ENCODE measurements at places on chromosomes 4 and X.
A peak's percentile ranks its signal among the peaks of the same experiment; 100 is the strongest.

DNA sequence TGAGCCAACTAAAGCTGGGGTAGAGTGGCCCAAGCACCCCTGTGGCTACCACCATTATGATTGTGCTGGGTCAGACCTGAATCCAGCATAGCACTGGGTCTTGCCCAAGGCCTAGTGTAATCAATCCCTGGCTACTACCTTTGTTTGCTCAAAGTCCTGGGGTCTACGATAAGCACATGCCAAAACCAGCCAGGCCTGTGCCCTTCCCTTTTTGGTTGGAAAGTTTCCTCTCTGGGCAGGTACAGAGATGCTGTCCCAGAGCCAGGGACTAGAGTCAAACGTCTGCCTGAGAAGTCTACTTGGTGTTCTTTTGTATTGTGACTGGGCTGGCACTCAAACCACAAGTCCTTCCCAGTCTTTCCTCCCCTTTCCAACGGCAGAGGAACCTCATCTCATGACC is 371.5 kb upstream of the MAGEC2 start:
- no peak for DNase-seq

DNA sequence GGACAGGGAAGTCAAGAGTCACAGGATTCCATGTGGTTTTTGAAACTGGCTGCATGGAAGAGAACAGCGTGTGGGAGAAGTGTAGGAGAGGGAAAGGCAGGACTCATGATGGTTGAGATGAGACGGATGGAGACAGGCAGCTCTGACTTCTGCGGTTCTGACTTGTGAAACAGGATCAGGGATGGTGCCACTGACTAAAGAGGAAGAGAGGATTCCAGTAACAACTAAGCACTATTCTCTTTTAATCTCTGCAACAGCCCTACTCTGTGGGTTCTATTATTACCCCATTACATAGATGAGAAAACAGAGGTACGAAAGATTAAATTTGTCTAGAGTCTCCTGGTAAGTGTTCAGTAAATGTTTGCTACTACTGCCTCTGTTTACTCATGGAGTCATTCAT is 156.3 kb downstream of the CBR4 start:
- DNase-seq = no peak

DNA sequence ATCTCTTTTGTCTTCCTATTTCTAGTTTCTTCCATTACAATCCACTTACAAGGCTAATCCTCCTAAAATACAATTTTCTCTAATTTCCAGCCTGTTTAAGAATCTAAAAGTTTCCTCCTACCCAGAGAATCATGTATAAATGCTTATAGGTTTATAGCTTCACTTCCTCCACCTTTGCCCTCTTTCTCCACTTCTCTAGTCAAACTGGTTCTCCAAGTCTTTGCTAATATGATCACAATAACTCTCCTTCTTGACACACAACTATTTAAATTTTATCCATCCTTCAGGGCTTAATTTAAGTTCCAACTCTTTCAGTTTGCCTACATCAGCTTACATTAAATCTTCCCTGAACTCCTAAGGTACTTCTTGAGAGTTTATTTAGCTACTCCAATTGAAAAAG is 69.2 kb downstream of the RPS6KA6 start:
- no peak for DNase-seq

DNA sequence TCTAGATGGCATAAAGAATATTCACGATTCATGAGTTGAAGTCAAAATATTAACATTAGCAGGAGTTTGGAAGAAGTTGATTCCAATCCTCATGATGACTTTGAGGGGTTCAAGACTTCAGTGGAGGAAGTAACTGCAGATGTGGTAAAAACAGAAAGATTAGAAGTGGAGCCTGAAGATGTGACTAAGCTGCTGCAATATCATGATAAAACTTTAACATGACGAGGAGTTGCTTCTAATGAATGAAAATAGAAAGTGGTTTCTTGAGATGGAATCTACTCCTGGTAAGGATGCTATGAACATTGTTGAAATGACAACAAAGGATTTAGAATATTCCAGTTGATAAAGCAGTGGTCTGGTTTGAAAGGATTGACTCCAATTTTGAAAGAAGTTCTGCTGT is 70.1 kb upstream of the TMLHE start:
- no peak for DNase-seq

GRCh38 chrX:46642145-46642544 is 68.6 kb downstream of the CHST7 start:
- peak; percentile 42 for DNase-seq

- peak; percentile 10 for DNase-seq
Observed at GRCh38 chr4:63528256-63528991, 880.8 kb downstream of the TECRL start.
